ENCODE measurements at places on chromosomes 7 and 10.

GRCh38 chr10:66931340-66931948 is 5.6 kb downstream of the LRRTM3 start:
- DNase-seq, result no peak

DNA sequence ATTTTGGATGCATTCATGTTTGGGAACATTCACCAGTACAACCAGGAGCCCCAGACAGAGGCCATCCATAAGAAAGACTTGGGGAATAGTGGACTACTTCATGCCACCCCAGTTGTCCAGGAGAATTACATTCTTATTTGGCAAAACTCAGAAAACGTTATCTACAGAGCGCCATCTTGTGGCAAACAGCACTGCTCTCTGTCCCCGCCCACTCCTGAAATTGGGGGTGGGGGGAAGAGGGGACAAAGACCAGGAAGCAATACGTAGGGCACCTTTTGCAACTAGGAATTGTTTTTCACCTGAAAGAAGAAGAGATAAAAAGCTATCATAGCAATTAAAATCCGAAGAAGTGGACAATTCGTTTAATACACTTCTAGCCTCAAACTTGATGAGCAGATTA is 134.6 kb upstream of the MGMT start:
- DNase-seq, result no peak

DNA sequence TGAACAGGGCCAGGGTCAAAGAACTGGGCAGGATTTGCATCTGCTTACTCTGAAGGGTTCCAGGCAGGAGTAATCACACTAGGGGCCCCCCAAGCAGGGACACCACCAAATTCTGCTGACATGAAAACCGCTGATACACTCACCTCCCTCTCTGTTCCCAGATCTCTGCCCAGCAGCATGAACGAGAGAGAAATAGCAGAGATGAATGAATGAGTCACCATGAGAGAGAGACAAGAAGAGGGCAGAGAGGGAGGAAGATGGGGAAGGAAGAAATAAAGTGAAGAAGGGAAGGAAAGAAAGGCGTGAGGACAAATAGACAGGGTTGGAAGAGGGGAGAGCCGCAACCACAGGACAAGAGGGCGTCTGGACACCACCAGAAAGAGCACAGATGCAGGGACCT is 285.9 kb upstream of the NEBL start:
- DNase-seq, result no peak

- no peak for DNase-seq
Measured at GRCh38 chr7:18958627-18959026, 158.8 kb downstream of the TWIST1 start.

DNA sequence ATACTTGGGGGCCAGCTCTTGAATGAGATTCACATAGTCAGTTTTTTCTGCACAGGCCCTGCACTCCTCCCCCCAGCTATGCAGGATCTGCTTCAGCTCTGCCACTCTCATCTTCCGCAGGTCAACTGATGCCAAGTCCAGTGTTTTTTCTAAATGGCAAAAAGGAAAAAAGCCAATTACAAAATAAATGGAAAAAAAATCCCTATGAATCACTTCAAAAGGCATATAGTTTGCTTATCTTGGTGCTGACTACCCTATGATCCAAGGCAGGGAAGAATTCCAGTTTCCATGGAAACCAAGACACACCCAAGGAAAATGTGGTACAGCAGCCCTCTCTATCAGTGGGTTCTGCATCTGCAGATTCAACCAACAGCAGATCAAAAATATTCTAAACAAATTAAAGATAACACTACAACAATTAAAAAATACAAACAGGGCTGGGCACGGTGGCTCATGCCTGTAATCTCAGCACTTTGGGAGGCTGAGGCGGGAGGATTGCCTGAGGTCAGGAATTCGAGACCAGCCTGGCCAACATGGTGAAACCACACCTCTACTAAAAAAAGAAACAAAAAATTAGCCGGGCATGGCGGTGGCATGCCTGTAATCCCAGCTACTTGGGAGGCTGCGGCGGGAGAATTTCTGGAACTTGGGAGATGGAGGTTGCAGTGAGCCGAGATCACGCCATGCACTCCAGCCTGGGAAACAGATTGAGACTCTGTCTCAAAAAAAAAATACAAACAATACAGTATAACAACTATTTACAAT is 17.6 kb downstream of the CDNF start:
- no peak for DNase-seq

GRCh38 chr7:25459057-25459456 is 230.8 kb upstream of the NPVF start:
- no peak for DNase-seq

- DNase-seq, result no peak
Measured at GRCh38 chr7:117731455-117731854, 141.8 kb downstream of the CTTNBP2 start.

GRCh38 chr10:95069286-95069685 is at the start of gene CYP2C8:
CYP2C8 (minus strand) TSS chr10:95069497; CDS start chr10:95069402, 95 bp downstream.
- no peak for DNase-seq

DNA sequence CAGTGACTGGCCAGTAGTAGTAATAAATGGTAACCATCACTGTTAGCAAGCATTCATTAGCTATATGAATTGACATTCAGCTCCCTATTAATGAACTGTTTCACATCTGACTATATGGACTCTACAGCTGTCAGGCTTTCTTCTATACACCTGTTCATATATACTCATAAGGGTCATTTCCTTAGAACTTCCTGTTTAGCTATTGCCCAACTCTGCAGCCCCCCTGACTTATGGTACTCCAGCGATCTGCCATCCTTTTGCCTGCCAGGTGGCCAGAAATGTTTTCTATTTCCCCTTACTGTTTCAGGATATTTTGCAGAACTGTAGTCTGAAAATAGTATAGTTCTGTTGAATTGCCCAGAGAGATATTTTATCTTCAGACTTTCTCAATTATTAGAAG is 56.6 kb downstream of the TASOR2 start:
- no peak for DNase-seq

GRCh38 chr7:78585980-78586379 is 787.4 kb downstream of the PHTF2 start:
- DNase-seq, result no peak

DNA sequence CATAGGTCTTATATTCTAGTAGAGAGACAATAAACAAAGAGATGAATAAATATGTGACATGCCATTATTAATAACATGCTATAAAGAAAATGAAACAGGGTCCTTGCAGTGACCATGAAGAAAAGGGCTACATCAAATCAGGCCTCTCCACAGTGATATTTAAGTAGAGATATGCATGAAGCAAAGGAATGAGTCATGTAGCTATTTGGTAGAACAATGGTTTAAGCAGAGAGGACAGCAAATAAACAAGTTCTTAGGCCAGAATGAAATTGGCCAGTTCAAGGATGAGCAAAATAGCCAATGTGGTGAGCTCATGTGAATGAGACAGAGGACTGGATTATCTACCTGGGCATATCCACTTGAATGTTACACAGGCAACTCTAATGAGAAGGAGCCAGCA is 172.2 kb upstream of the FERD3L start:
- no peak for DNase-seq

DNA sequence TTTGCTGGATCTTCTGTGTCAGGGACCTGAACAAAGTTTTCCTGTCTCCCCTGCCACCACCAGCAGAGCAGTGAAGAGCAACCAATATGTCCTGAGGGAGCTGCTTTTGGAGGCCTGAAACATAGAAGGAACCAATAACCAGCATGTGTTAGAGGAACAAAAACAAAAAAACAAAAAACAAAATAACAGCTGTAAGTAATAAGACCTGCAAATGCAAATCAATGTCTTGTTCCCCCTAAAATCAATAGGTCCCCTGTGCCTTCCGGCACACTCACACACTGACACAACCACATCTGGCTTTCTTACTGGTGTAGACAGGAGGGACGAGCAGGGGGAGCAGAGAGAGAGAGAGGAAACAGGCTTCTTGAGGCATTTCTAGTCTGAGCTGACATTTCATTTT is 94.1 kb downstream of the NRG3 start:
- DNase-seq, result no peak

DNA sequence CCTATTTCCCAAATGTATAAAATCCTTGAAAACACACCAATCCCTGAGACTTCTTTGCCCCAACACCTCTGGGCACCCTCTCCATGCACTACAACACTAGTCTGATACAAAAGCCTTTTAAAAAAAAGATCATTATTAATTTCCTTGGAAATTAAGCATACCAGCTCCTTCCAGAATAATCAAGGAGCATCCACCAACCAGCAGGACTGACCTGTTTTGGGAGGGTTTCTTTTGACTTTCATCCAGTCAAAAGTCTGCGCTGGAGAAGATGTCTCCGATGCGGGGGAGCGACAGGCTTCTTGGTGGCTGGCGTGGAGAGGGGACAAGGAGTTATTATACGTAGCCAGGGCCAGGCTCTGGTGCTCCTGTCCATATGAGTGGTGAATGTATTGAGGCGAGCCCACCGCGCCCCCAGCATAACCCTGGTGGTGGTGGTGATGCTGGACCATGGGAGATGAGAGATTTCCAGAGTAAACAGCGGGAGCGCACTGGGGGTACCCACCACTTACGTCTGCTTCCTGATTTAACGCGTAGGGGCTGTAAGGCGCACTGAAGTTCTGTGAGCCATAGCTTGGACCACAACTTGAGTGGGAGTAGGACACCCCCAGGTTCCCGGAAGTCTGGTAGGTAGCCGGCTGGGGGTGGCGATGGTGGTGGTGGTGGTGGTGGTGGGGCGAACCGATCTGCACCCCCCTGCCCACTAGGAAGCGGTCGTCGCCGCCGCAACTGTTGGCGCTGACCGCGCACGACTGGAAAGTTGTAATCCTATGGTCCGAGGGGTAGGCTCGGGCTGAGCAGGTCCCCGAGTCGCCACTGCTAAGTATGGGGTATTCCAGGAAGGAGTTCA is 527 bp downstream of the HOXA1 start:
- peak; percentile 27 for DNase-seq

DNA sequence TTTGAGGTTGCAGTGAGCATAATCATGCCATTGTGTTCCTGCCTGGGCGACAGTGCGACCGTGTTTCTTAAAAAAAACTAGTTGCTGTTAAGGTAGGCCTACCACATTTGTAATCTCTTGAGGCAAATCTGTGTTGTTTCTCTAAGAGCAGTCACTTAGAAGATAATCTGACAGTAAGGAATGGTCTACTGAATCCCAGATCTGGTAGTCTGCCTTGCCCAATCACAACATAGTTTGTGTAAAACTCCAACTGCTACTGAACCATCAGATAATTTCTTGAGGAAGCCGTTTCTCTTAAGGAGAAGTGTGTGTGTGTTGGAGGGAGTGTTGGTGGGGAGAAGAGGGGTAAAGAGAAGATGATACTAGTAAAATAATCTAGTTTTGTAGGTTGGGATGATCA is 5.0 kb downstream of the NRF1 start:
- DNase-seq, result no peak

- no peak for DNase-seq
Measured at GRCh38 chr7:20466543-20467021, 135.9 kb downstream of the ITGB8 start.

Data from activated naive CD4-positive, alpha-beta T cell treated with Interleukin-2 at 50 U/mL for 16 hours (primary cell).